Thyroid gland (tissue), 4 donors: ENCODE measurements at places on chromosomes 1 and 21.

DNA sequence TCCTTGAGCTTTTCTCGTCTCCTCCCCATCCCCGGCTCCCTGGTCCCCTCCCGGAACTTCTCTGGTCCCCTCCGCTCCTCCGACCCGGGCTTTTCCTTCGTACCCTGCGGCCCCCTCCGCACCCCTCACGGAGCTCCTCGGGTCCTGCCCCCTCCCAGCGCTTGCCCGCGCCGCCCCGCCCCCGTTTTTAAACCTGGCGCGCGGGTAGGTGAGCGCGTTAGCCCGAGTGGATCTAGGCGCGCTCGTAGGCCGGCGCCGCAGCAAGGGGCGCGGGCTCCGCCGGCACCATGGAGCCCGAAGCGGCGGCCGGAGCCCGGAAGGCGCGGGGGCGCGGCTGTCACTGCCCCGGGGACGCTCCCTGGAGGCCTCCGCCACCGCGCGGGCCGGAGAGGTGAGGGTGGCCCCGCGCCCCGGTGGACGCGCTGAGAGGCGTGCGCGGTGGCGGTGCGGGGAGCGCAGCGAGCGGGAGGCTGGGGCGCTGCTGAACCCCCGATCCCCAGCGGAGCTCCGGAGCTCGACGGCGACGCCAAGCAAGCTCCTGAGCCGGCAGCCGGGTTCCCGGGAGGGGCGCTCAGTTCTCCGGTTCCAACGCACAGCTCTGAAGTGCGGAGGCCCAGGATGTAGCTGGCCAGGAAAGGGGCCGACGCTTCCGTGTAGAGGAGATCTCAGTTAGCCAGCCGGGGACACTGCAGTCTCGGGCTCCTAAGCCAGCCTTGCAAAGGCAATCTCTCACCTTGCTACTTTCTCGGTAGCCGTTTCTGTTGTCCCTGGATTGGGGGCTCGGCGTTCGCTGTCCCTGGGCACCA lies at the start of gene RIPPLY3:
Gene RIPPLY3 (plus strand): TSS at position 217 of the 806 bp plus-strand sequence. CDS start 71 bp downstream, at position 288.
- peak; percentile 7 for DNase-seq
- H3K27ac ChIP-seq = no peak within 1 kb of the TSS
- no peak within 1 kb of the TSS for H3K4me3 ChIP-seq

- no peaks in the 10 kb centered on the region for H3K27me3 ChIP-seq
- DNase-seq = no peak
- peaks cover 6% of the 10 kb centered on the region for H3K4me1 ChIP-seq
- H3K4me3 ChIP-seq = no peak overlapping the region
Measured at GRCh38 chr1:159890390-159890789, 9.6 kb downstream of the CFAP45 start.

DNA sequence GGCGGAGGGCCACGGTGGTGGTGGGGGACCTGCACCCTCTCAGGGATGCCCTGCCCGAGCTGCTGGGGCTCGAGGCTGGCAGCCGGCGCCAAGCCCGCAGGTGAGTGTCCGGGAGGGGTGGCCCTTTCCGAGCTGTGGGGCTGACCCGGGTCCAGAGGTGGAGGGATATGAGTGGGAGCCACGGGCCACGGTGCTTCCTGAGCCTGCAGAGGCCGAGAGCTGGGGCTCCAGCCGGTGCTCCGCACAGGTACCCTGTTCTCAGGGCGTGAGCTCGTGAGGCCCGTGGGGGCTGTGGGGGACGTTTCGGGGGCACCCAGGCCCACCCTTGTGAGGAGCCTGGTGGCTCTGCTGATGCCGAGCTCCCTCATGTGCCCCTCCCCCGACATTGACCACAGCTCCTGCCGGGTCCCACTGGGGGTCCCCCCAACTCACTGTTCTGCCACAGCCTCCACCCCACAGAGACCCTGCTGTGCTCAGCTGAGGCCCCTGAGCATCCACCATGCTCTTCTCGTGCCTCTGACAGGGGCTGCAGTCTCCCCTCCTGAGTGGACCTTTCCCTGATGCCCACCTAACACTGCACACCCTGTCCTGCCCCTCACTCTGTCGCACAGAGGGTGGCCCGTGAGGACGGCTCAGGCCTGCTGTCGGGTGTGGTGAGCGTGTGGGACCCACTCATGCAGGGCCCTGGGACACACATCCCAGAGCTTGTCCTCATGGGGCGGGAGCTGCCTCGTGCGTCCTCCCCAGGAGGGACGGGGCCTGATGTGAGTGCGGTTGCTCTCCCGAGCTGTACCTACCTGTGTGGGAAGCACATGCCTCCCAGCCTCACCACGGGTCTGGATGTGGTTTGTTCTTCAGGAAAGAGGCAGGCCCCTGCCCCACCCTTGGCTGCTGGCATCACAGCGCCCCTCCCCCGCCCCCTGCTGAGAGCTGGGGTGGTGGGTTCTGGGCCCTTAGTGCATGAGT lies 27.5 kb downstream of the SLX9 start:
- H3K4me1 ChIP-seq = peaks cover 34% of the 10 kb centered on the region
- no peaks in the 10 kb centered on the region for H3K36me3 ChIP-seq
- no peak for DNase-seq
- H3K27ac ChIP-seq = peak overlapping the region; percentile 63
- no peak overlapping the region for H3K4me3 ChIP-seq

DNA sequence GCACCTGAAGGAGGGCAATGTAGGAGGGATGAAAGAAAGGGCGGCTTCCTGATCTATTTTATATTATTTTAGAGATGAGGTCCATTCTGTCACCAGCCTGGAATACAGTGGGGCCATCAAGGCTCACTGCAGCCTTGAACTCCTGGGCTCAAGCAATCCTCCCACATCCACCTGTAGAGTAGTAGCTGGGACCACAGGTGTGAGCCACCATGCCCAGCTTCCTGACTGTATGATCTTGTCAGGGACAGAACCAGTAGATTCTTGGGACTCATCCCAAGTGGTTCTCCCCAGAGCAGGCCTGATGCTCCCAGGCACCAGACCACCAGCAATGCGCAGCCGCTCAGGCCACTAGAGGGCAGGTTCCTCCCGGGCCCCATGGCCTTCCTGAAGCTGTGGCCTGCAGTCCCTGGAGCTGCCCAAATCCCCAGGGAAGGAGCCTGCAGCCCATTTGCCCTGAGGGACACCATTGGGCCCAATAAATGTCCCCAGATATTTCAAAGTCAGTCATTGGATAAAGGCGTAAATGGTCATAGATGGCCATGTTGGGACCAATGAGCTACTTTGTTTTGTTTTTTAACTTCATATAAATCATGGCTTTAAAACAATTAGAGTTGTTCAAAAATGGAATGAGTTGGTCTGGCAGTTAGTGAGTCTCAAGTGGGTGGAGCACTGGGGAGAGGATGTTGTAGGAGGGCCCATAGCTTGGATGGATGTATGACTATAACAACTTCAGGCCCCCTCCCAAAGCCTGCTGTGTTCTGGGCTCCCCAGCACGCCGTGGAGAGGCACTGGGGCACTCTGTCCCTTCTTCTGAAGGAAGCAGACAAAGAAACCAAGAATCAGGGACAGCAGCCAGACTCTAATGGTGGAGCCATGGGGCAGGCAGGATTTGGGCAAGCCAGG lies 44.7 kb upstream of the GOLT1A start:
- DNase-seq = peak; percentile 46
- H3K4me3 ChIP-seq = no peak overlapping the region
- no peaks in the 10 kb centered on the region for H3K27me3 ChIP-seq

- H3K27me3 ChIP-seq = no peaks in the 10 kb centered on the region
- H3K27ac ChIP-seq = no peak overlapping the region
- H3K4me3 ChIP-seq = no peak overlapping the region
- no peak for DNase-seq
- H3K36me3 ChIP-seq = no peaks in the 10 kb centered on the region
Measured at GRCh38 chr1:118692143-118692542, 296.0 kb downstream of the TBX15 start.

DNA sequence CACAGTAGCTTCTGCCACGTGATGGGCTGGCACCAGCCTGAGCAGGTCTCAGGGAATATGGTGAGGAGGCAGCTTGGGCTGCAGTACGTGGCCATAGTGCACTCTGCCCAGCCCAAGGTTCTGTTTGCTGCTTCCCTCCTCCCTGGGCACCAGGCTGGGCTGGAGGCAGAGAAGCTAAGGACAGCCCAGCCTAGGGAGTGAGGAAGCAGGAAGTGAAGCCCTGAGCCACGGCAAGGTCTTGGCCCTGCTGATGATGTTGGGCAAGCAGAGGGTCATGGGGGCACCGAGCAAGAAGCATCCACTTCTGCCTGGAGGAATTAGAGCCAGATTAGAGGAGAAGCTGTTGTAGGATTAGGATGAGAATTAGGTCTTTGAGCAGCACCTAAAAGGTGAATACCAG lies 326.7 kb upstream of the VAMP3 start:
- H3K4me1 ChIP-seq = peaks cover 19% of the 10 kb centered on the region
- H3K4me3 ChIP-seq = no peak overlapping the region
- no peaks in the 10 kb centered on the region for H3K36me3 ChIP-seq
- H3K27me3 ChIP-seq = no peaks in the 10 kb centered on the region
- H3K27ac ChIP-seq = no peak overlapping the region

GRCh38 chr1:201634261-201634660 lies 95.3 kb downstream of the NAV1 start:
- no peak for DNase-seq
- no peaks in the 10 kb centered on the region for H3K36me3 ChIP-seq
- no peaks in the 10 kb centered on the region for H3K27me3 ChIP-seq
- peaks cover 40% of the 10 kb centered on the region for H3K4me1 ChIP-seq
- no peak overlapping the region for H3K4me3 ChIP-seq
- H3K27ac ChIP-seq = no peak overlapping the region

GRCh38 chr1:36411674-36412648 lies 14.3 kb upstream of the LSM10 start:
- H3K4me1 ChIP-seq = no peaks in the 10 kb centered on the region
- no peak for DNase-seq
- no peaks in the 10 kb centered on the region for H3K27me3 ChIP-seq
- H3K27ac ChIP-seq = no peak overlapping the region
- no peak overlapping the region for H3K4me3 ChIP-seq
- H3K36me3 ChIP-seq = no peaks in the 10 kb centered on the region

DNA sequence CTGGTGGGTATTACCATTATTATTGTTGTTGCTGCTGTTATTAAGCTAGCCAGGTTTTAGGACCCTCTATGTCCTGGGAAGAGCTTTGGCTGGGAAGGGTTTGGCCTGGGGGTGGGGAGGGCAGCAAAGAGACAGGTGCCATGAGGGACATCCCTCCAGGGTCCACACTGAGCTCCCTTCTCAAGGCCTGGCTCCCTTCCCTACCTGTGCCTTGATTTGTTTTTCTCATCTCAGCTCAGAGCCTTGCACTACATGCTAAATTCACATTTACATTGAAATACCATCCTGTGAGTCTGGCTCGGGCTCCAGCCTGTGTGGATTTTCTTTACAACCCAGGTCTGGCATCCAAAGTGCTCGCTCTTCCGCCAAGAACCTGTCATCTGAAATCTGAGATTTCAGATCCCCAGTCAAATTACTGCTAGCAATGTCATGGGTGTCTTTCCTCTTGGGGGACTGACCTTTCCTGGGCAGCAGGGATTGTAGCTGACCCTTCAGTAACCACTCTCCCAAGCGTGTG lies 536.3 kb downstream of the PTPRU start:
- H3K4me1 ChIP-seq = no peaks in the 10 kb centered on the region
- H3K27me3 ChIP-seq = no peaks in the 10 kb centered on the region
- no peak overlapping the region for H3K4me3 ChIP-seq
- DNase-seq = no peak

DNA sequence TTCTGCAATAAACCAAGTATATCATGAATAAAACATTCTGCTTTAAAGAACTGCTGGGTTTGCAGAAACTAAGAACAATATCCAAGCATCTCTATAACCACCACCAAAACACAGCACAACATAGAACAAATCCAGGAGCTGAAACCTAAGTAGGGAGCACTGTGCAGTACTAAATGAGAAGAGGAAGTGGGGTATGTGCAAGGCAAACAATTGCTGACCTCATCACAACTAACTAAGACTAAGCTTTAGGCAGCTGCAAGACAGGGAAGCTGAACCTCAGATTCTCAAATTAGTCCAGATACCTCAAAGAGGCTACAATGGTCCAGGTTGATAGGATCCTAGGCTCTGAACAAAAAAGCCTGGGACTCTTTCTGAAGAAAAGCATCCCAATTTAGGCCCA lies 172.6 kb downstream of the SLC44A5 start:
- no peak overlapping the region for H3K4me3 ChIP-seq
- no peaks in the 10 kb centered on the region for H3K4me1 ChIP-seq
- no peaks in the 10 kb centered on the region for H3K27me3 ChIP-seq
- H3K27ac ChIP-seq = no peak overlapping the region

GRCh38 chr1:30120245-30121000 lies 603.0 kb downstream of the MATN1 start:
- no peak overlapping the region for H3K27ac ChIP-seq
- no peaks in the 10 kb centered on the region for H3K36me3 ChIP-seq
- no peak for DNase-seq
- H3K4me3 ChIP-seq = no peak overlapping the region
- no peaks in the 10 kb centered on the region for H3K27me3 ChIP-seq

DNA sequence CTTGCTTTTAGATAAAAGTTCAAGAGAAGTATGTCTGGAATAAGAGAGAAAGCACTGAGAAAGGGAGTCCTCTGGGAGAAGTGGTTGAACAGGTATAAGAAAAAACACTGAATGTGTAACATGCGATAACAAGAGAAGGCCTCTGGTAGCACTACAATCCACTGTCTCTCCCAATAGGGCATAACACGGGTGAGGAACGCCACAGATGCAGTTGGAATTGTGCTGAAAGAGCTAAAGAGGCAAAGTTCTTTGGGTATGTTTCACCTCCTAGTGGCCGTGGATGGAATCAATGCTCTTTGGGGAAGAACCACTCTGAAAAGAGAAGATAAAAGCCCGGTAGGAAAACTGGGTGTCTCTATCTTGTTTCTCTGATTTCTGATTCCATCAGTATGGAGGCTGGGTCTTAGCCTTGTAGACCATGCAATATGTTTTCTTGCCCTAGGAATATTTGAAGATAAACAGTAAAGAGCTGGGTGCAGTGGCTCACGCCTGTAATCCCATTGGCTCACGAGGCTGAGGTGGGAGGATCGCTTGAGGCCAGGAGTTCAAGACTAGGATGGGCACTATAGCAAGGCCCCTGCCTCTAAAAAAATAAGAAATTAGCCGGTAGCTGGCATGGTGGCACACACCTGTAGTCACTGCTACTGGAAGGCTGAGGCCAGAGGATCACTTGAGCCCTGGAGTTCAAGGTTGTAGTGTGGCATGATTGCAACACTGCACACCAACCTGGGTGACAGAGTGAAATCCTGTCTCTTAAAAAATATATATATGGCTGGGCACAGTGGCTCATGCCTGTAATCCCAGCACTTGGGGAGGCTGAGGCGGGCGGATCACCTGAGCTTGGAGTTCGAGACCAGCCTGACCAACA lies 40.4 kb downstream of the DAP3 start:
- no peaks in the 10 kb centered on the region for H3K4me1 ChIP-seq
- H3K27me3 ChIP-seq = no peaks in the 10 kb centered on the region
- H3K4me3 ChIP-seq = no peak overlapping the region
- peak; percentile 43 for DNase-seq
- no peak overlapping the region for H3K27ac ChIP-seq

DNA sequence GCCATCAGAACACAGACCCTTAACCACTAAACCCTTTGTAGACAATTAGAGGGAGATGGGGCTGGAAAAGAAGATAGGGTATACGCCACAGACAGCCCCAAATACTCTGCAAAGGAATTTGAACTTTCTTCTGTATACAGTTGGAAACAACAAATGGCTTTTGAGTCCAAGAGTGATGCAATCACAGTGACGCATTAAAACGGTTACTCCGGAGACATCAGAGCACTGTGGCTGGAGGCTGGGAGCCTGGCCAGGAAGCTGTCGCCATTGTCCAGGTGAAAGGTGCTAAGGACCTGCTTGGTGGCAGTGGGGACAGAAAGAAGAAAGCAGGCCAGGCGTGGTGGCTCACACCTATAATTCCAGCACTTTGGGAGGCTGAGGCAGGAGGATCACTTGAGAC lies 4.2 kb downstream of the FLAD1 start:
- H3K4me3 ChIP-seq = no peak overlapping the region
- no peak for DNase-seq
- no peaks in the 10 kb centered on the region for H3K27me3 ChIP-seq
